ENCODE measurements at places on chromosomes 5 and 9.
A peak's percentile ranks its signal among the peaks of the same experiment; 100 is the strongest.

DNA sequence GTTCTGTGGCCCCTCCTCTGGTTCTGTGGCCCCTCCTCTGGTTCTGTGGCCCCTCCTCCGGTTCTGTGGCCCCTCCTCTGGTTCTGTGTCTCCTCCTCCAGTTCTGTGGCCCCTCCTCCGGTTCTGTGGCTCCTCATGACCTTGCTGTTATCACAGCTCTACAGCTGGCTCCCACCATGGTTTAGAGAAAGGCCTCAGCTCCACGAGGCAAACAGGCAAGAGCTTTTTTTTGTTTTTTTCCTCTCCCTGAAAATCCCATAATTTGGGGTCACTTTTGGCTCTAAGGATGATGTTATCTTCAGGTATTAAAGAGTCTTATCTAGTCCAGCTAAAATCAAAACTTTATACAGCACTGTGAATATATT lies 31.8 kb downstream of the C5orf15 start:
- DNase-seq, result no peak

DNA sequence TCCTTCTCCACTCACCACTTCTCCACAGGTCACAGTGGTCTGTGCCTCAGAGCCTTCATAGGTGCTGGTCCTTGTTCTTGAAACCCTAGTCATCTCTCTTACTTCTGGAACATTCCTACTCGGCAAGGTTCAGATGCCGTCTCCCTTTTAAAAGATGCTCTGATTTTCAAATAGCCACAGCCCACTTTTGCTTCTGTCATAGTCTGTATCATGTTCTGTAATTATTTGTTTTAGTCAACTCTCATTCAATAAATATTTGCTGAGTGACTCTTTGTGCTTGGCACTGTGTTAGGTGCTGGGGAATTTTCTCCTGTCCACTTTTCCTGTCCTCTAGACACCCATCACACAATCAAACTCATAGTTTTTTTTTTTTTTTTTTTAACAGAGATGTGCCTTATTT lies 181.3 kb upstream of the IL12B start:
- DNase-seq, result no peak

DNA sequence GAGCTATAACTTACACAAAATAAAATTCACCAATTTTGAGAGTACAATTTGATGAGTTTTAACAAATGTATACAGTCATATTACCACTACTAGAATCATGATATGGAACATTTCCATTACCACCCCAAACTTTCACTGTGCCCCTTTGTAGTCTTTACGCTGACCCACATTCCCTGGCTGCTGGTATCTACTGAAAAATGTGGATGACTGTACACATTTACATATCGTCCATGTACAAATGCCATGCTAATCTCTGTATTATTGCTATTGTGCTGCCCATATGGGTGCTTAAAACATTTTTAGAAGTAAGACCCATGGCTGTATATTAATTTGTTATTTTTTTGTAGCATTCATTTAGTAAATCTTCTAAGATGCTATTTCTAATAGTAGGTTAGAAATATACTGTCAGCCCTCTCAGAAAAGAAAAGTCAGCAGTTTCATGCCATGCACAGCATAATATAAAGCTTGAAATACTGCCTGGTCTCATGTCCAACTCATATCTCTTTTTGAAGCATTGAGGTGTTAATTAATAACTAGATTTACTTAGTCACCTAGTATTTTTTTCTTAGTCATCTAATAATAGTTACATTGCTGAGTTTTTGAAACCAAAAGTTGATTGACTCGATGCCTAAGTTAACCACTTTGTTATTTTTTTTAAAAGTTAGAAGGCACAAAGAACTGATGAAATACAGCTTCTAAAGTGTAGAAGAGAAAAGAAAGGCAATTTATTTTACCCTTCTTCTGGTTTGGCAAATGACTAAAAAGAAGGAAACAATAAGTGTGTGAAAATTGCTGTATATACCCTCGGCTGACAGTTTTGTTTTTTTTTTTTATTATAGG lies 188.3 kb upstream of the MEF2C start:
- DNase-seq, result no peak

DNA sequence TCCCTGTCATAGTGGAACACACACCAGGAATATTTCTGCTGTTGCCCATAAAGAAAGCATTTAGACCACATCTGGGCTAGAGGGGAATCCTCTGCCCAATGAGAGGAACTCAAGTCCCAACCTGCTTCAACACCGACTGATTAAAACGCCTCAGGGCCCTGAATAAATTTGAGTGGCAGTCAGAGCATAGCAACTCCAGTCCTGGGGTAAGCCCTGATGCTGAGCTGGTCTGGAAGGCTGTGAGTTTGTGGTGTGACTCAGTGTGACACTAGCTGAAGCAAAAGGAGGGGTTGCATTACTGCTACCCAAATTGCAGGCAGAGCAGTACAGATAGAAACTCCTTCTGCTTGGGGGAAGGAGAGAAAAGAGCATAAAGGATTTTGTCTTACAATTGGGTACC lies 148.3 kb downstream of the PRDM9 start:
- no peak for DNase-seq

DNA sequence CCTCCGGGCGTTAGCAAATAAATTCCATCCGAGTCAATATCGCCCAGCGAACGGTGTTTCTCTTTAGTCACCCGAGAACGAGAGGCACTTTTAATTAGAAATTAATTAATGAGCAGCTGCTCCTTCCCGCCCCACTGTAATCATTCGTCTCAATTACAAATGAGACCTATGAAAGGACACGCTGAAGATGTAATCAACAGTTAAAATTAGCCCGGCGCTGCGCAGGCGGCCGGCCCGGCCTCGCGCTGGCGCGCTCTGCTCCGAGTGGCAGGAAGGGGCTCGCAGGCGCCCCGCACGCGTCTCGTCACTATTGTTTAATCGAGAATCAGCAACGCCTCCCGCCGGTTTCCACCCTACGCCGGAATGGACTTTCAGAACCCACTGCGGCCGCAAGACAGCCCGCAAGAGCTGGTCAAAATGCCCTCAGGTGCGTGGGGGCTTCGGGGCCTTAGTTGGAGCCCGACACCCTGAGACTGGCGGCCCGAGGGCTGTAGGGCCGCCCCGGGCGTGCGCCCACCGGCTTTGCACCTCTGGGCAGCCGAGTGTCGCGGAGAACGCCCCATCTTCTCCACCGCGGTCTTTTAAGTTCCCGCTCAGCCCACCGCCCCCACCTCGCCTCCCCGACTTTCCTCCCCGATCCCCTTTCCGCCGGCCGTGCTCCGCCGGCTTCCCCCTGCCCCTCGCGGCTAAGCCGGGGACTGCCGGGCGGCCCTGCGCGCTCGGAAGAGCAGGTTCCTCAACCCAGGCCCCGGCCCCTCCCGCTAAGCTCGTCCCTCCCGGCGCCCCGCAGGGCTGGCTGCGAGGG lies 597 bp upstream of the IRX4 start:
- DNase-seq, result no peak

DNA sequence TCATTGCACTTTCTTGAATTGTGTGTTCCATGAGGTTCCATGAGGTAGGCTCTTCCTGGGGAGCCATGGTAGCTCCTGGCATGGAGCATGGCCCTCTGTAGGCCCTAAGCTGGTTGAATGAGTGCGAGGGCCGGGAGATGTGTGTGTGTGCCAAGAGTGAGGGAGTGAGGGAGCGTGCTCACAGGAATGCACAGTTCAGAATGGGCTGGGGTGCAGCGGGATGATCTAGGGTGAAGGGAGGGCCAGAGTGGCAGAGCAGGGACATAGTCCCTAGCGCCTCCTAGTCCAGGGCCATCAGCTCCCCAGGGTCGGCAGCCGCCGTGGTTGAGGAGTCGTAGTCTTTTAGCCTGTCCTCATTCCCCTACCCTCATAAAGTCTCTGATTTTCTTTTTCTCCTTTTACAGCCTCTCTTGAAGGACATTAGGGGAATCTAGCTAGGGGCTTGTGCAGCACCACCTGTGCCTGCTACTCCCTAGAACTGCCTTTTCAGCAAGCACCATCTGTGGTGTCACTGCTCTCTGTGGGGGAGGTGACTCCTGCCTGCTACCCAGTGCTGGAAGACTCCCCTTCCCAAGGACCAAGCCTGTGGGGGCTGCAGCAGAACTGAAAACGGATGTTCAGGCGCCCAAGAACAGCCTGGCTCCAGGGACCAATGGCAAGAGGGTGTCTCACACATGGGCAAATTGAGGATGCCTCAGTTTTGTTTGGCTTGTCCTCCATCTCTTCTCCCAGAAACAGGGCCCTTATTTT lies 65.3 kb upstream of the PPARGC1B start:
- DNase-seq, result no peak

GRCh38 chr9:98532147-98532546 lies 176.6 kb downstream of the GABBR2 start:
- no peak for DNase-seq

DNA sequence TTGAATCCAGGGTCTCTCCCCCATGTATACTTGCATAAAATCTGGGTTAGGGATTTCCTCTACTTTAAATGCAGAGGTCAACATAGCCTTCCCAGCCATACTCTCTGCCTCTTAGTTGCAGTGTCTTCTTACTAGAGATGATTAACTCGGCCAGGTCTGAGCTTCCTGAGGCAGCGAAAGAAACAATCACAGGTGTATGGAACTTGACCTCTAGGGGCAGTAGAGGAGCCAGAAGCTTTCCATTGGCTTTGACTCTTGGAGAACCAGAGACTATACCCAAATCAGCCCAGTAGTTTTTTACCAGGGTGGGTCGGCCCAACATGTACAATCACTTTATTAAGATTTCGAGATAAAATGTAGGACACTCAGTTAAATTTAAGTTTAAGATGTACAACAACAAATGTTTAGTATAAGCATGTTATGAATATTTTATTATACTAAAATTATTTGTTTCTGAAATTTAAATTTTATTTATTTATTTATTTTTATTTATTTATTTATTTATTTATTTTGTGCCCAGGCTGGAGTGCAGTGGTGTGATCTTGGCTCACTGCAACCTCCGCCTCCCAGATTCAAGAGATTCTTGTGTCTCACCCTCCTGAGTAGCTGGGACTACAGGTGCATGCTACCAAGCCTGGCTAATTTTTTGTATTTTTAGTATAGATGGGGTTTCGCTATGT lies 48.0 kb upstream of the DMRT3 start:
- DNase-seq, result no peak

GRCh38 chr5:180526269-180526668 lies 32.1 kb downstream of the CNOT6 start:
- no peak for DNase-seq

DNA sequence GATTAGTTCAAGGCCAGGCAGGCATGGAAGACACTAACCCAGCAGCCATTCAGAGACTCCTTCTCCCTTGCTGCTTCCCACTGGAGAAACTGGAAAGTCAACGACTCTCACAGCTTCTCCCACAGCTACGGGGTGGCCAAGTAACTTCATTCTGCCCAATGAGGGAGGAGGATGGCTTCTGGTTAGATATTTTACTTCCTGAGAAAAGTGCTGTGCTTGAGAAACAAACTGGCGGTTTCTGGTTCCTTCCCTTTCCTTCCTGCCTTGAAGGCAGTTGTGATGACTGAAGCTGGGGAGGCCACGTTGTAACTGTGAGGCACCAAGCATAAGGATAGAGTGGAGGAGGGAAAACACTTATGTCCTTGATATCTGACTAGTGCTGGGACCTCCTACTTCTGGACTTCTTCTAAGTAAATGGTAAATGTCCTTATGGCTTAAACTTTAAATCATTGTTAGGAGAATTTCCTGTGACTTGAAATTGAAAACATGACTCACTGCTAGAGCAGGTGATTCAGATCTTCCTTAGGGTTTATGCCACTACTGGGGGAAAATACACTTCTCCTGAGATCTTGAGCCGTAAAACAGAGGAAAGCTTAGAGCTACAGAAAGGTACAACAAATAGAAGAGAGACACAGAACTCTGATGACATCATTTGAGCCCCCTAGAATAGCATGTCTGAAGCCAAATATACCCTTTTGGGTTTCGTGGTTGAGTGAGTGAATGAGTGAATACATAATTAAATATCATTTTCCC lies 3.1 kb upstream of the GNPDA1 start:
- DNase-seq, result peak; percentile 58

DNA sequence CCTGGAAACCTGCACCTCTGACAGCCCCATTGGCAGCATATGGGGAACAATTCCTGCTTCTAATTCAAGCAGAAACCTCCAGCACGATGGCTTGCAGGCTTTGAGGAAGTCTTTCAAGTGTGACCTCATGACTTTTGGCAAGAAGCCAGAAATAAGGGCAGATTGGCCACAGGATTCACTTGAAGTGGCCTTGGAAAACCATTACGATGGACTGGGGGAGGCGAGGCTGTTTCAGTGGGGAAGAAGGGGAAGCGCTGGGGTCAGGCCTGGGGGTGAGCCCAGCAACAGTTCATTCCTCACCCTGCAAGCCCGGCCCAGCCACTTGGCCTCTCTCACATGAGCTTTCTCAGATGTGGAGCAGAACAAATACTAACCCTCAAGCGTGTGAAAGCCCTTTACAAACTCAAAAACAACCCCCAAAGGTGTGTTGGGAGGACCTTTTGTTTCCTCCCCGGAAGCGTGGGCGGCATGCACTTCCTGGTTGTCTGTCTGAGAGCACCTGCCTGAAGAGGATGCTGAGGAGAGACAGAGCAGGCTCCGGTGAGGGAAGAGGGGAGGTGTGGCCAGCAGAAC lies 26.9 kb upstream of the EEIG1 start:
- peak; percentile 79 for DNase-seq

- no peak for DNase-seq
Measured at GRCh38 chr5:7611518-7611917, 215.6 kb downstream of the ADCY2 start.

- no peak for DNase-seq
Measured at GRCh38 chr9:21833090-21833801, 30.8 kb downstream of the MTAP start.

- no peak for DNase-seq
Measured at GRCh38 chr5:55483885-55484284, 50.9 kb downstream of the PLPP1 start.

- DNase-seq, result no peak
Measured at GRCh38 chr5:100479079-100479688, 56.0 kb upstream of the FAM174A start.

All from thymus (tissue), 14 donors.